ENCODE measurements at places on chromosomes 5 and 9. TPM values are rescaled to one million over a fixed set of nuclear protein-coding genes. Genes with fewer than 3 reads are reported as not detected.

The ARSI gene
- total RNA-seq = 8.5 TPM

The NDUFS4 gene
- total RNA-seq = 147 TPM

The C6 gene
- total RNA-seq = 0.26 TPM

The TERT gene
- total RNA-seq = not detected

The ORM2 gene
- not detected for total RNA-seq

The HAND1 gene
- total RNA-seq = not detected

GRCh38 chr9:21853414-21853813 is 51.0 kb downstream of the MTAP start:
- peaks cover 16% of the 10 kb centered on the region for H3K4me1 ChIP-seq
- no peak overlapping the region for H3K4me3 ChIP-seq
- H3K27ac ChIP-seq = no peak overlapping the region

GRCh38 chr9:111150181-111150580 is 111.9 kb upstream of the LPAR1 start:
- no peak for DNase-seq
- no peak overlapping the region for H3K4me3 ChIP-seq
- peaks cover 11% of the 10 kb centered on the region for H3K4me1 ChIP-seq
- no peaks in the 10 kb centered on the region for H3K27me3 ChIP-seq
- no peak overlapping the region for H3K27ac ChIP-seq
- no peaks in the 10 kb centered on the region for H3K36me3 ChIP-seq

GRCh38 chr5:106873568-106873967 is 797.2 kb downstream of the EFNA5 start:
- no peaks in the 10 kb centered on the region for H3K27me3 ChIP-seq
- DNase-seq = no peak
- no peak overlapping the region for H3K4me3 ChIP-seq
- no peaks in the 10 kb centered on the region for H3K4me1 ChIP-seq
- H3K36me3 ChIP-seq = no peaks in the 10 kb centered on the region
- H3K27ac ChIP-seq = no peak overlapping the region

GRCh38 chr5:160169326-160169725 is 50.1 kb upstream of the PWWP2A start:
- H3K27ac ChIP-seq = peak overlapping the region; percentile 94
- DNase-seq = peak; percentile 78
- no peaks in the 10 kb centered on the region for H3K36me3 ChIP-seq
- H3K27me3 ChIP-seq = no peaks in the 10 kb centered on the region
- no peak overlapping the region for H3K4me3 ChIP-seq

GRCh38 chr5:145824040-145824439 is 11.1 kb downstream of the PRELID2 start:
- no peaks in the 10 kb centered on the region for H3K27me3 ChIP-seq
- H3K27ac ChIP-seq = no peak overlapping the region
- no peaks in the 10 kb centered on the region for H3K4me1 ChIP-seq
- DNase-seq = peak; percentile 50
- H3K4me3 ChIP-seq = no peak overlapping the region
- H3K36me3 ChIP-seq = no peaks in the 10 kb centered on the region

Data from fibroblast of lung (primary cell).